ENCODE measurements at places on chromosomes 5 and 9.

- peak; percentile 13 for DNase-seq
Measured at GRCh38 chr5:57432876-57433275, 49.7 kb downstream of the ACTBL2 start.

- peak; percentile 91 for DNase-seq
Measured at GRCh38 chr5:159017786-159018185, 81.9 kb downstream of the EBF1 start.

GRCh38 chr9:91522481-91522880, 98.8 kb upstream of the NFIL3 start:
- DNase-seq: no peak

DNA sequence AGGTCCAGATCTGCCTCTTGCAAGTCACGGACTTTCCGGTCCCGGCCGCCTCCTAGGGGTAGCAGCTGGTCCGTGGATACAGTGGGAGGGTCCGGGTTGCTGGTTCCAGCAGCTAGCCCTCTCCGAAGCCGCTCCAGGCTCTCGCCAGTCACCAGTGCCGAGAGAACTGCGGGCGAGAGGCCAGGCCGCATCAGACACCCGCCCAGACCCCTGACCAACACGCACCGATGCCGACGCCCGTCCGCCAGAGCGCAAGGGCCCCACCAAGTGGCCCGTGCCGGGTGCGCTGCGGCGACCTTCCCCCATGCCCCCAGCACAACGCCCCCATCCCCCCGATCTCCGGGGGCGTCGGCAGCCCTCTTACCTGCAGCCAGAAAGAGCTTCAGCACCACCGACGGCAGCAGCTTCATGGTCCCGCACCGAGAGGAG, 470 bp downstream of the HBEGF start:
- DNase-seq: peak; percentile 80

DNA sequence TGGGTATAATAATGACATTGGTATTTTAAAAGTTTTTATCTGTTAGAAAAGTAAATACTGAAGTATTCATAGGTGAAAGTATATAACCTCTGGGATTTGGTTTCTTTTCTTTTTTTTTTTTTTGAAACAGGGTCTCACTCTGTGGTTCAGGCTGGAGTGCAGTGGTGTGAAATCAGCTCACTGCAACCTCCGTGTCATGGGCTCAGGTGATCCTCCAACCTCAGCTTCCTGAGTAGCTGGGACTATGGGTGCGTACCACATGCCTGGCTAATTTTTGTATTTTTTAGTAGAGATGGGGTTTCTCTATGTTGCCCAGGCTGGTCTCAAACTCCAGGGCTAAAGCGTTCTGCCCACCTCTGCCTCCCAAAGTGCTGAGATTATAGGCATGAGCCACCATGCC, 7.2 kb downstream of the HSDL2 start:
- no peak for DNase-seq

- DNase-seq: no peak
Measured at GRCh38 chr5:147844846-147845245, 13.4 kb upstream of the SPINK1 start.

DNA sequence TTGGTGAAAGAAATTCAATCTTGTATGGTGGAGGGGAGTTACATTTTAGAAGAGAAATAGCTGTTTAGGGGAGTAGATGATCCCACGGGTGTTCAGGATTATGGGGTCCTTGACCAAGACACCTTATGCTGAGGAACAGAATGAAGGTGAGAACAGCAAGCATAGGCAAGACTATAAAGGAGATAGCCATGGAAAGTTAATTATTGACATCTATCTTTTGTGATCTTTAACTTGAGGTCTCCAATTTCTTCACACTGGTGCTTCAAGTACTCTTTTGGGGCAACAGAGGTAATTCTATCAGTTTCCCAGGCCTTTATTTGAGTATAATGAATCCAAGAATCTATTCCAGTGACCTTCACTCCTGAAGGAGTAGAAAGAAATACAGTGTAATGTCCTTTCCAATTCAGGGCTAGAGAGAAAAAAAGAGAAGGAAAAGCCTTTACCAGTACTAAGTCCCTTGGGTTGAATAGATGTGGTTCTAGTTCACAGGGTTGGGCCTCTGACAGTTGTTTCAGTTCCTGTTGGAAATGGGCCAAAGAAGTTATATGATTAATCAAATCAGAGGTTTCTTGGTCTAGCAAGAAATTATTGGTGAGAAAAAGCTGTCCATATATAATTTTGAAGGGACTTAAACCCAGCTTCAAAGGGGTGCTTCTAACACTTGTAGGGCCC, 2104.1 kb upstream of the ACO1 start:
- DNase-seq: peak; percentile 25

DNA sequence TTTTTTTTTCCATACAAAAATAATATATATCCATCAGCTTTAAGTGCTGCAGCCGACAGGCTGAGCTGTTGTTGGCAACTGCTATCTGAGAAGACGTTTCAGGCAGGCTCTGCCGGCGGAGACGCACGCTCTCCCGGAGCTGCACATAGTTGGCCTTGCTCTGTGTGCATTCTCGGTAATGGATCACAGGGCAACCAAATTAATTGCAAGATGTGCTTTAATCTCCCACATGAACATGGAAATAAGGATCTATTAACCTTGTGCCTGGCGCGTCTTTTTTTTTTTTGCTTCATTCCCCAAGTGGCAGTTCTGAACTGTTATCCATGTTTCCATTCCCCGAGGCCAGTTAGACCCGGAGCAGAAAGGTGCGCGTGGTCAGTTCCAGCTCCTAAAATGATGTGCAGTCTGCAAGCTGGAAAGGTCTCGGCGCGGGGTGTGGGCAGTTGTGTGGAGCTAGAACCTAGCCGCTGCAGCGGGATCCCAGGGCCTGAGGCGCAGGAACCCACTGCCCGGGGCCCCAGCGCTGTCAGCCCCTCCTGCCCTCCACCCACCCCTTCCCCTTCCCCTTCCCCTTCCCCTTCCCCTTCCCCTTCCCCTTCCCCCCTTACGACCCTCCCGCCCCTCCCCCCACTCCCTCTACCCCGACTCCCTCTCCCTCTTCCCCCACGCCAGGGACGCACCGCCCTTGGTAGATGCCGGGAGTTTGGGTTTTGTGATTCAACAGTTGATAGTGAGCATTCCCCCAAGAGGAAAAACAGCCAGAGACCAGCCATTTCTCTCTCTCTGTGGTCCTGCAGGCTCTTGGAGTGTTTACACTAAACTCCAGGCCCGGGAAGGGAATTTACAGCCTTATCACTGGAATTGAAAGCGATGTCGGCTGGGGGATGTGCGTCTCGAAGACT, 137.8 kb downstream of the CEP120 start:
- no peak for DNase-seq

GRCh38 chr5:61332851-61333320, 828 bp downstream of the ZSWIM6 start:
- DNase-seq: peak; percentile 69

GRCh38 chr5:56183506-56183905, 49.6 kb downstream of the ANKRD55 start:
- DNase-seq: no peak

DNA sequence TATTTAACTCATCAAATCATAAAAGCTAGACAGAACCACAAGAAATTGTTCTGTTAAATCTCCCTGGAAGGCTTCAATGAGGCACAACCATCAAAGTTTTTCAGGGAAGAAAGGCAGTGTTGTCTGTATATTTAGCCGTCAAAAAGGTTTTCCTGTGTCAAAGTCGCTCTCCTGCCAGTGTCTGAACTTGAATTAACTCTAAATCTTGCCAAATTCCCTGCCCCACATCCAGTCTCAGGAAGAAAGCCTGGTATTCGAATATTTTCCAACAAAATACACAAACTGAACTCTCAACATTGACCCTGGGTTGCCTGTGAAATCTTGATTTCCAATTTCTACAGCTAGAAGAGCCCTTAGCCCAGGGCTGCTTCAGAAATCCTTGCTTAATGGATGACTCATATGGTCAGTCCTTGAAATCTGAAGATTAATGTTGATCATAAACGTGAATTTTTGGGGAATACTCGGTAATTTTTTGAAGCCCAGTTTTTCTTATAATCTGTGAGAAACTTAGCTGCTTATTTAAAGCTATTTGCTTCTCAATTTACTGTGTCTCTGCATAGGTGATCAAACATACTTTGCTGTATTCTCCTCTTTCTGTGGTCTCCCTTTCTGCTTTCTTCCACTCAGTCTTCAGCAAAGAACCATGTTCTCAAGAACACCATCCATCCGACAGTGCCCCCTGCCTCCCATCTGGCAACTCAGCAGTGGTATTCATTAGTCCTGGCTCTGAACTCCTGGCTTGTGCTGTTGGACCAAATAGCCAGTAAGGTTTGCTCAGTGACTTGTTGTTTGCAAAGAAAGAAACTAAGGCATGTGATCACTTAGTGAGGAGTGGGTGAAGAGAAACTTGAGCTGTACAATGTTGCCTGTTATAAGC, 58.9 kb downstream of the NREP start:
- no peak for DNase-seq

DNA sequence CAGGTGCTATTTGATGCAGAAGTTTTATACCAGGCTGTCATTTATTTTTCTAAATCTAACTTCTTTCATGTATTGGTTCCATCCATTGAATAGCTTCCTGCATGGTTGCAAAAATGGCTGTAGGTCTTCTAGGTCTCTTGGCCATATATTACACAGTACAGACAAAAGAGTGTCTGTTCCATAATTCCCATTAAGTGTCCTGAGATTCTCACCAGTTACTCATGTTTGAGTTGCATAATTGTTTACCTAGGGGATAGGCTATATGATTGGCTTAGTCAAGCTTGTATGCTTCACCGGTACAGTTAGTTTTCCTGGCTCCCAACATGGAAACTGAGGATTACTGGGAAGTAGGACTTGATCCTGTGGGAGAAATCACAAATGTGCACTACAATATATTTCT, 399.4 kb upstream of the NUDT12 start:
- DNase-seq: no peak

- no peak for DNase-seq
Measured at GRCh38 chr5:173675287-173675996, 59.0 kb upstream of the BOD1 start.

GRCh38 chr5:35816881-35817521, 39.7 kb upstream of the IL7R start:
- no peak for DNase-seq

GRCh38 chr9:27511771-27512170, 12.3 kb upstream of the IFNK start:
- no peak for DNase-seq

DNA sequence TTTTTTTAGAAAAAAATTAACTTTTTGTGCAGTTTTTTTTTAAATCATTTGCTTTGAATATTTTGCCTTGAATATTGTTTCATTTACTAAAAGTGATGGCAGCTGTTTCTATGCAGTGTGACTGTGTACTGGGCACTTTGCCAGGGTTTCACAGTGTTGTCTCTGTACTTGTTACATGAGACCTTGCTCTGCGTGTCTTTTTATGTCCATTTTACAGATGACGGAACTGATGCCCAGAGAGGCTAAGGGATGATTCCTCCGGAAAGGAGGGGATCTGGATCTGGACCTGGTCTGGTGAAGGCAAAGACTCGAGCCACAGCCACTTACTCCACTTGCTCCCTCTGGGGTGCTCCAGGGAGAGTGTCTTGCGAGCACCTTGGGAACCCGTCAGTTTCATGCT, 124.8 kb upstream of the PTCH1 start:
- DNase-seq: no peak

- no peak for DNase-seq
Measured at GRCh38 chr9:78612091-78612490, 315.2 kb downstream of the PSAT1 start.

GRCh38 chr5:62574599-62574998, 4.0 kb upstream of the LRRC70 start:
- DNase-seq: no peak

- DNase-seq: no peak
Measured at GRCh38 chr5:102961671-102962070, 158.3 kb downstream of the GIN1 start.

DNA sequence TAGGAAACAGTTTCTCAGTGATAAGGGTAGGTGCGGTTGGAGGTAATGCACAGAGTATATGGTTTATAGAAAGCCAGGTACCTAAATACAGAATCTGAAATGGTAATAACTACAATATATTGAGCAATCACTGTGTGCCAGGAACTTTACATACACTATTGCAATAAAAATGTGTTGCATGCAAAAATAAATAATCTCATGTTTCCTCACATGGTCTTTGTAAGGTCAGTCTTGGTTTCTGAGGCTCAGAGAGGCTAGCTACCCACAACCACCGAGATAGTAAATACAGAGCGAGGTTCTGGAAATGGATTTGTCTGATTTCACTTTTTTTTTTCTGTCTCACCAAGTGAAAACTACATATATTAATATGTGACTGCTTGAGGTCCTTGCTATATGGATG, 128.9 kb downstream of the CAMK4 start:
- DNase-seq: no peak

GRCh38 chr9:114274217-114274616, 48.7 kb upstream of the ORM1 start:
- DNase-seq: no peak

DNA sequence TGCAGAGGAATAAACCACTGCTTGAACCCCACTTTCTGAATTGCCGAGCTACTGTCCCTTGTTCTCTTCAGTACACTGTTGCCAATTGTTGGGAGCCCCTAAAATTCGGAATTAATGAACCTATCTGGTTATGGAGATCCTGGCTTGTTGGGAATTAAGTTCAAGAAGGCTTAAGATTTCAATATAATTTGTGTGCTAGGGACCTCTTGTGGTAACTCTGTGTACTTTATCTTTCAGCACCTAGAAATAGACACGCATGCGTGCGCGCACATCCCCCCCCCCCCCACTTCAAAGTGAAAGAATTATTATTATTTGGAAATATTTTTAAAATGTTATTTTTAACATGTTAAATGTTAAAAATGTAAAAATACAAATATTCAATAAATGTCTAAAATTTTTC, 53.3 kb upstream of the FAM169A start:
- peak; percentile 57 for DNase-seq

- DNase-seq: no peak
Measured at GRCh38 chr9:76218886-76219445, 175.3 kb downstream of the RFK start.

DNA sequence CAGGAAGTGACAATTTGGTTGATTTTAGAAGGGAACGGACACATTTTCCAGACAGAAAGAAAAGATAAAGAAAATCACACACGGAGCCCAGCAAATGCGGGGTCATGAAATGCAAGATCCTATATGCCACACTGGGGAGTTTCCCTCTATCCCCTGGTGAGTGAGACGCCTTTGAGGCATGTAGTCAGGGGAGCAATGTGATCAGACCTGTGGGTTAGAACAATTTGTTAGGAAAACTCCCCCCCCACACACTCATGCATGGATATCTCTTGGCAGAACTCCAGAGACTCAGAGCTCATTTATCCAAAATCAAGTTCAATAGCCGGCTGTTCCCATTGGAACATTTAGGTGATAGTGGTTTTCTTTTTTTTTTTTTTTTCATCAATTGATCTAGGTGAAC, 71.7 kb upstream of the TRIO start:
- no peak for DNase-seq

- DNase-seq: no peak
Measured at GRCh38 chr5:142998316-142999020, 228.3 kb downstream of the ARHGAP26 start.

GRCh38 chr9:114371343-114371944, 16.3 kb downstream of the AKNA start:
- no peak for DNase-seq

DNA sequence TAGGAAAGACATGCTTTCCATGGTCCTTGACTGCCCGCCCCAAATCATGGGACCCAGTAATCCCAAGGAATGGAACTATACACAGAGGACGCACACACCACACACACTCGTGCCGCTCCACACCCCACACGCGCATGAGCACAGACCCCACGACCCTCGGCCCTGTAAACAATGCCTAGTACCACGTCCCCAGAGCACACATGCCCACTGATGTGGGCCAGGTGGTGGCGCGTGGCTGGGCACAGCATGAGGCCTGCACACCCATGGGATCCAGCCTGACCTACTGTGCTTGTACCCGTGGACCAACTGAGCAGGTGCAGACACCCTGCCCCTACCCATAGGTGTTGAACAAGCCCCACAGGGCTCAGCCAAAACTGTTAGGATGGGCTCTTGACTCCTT, 739 bp downstream of the DBH start:
- no peak for DNase-seq
